ENCODE measurements at places on chromosomes 16 and 17.

DNA sequence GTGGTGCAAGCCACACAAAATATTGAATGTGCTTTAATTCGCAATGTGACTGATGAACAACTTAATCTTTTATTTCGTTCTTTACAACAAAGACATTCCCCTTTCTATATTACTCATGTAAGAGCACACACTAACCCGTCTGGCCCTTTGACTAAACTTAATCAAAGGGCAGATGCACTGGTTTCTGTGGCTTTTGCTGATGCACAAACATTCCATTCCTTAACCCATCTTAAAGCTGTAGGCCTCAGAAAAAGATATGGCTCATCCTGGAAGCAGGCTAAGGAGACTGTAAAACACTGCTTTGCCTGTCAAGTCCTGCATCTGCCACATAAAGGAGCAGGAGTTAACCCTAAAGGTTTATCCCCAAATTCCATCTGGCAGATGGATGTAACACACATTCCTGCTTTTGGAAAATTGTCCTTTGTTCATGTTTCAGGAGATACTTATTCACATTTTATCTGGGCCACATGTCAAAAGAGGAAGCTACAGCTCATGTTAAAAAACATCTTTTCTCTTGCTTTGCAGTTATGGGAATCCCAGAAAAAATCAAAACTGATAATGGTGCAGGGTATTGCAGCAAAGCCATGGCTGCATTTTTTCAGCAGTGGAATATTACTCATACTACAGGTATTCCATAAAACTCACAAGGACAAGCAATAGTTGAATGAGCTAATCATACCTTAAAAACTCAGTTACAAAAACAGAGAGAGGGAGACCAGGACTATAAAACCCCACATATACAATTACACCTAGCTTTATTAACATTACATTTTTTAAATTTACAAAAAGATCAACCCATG is 137.2 kb downstream of the AHSP start:
- no peak for DNase-seq

GRCh38 chr17:75338335-75338734 is 49.1 kb upstream of the SLC25A19 start:
- DNase-seq = no peak

GRCh38 chr16:84821728-84822689 is 2.2 kb downstream of the CRISPLD2 start:
- no peak for DNase-seq

GRCh38 chr16:67652578-67653127 is 7.4 kb downstream of the ACD start:
- no peak for DNase-seq

- DNase-seq = no peak
These were observed 667 bp downstream of the OGFOD1 start for GRCh38 chr16:56451753-56452689.

- no peak for DNase-seq
These were observed 245.0 kb downstream of the KCNJ2 start for GRCh38 chr17:70414300-70414699.

DNA sequence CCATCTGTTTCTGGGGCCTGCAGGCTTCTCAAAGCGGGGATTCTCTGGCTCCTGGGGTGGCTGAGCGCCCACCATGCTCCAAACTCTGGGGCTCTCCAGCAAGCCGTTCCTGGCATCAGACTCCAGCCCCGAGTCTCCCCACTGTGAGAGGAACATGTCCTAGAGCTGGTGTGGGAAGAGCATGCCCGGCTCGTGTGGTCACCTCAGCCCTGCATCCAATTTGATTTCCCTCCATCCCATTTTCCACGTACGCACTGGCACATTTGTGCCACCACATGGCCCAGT is 23.2 kb upstream of the KCNJ12 start:
- DNase-seq = no peak

DNA sequence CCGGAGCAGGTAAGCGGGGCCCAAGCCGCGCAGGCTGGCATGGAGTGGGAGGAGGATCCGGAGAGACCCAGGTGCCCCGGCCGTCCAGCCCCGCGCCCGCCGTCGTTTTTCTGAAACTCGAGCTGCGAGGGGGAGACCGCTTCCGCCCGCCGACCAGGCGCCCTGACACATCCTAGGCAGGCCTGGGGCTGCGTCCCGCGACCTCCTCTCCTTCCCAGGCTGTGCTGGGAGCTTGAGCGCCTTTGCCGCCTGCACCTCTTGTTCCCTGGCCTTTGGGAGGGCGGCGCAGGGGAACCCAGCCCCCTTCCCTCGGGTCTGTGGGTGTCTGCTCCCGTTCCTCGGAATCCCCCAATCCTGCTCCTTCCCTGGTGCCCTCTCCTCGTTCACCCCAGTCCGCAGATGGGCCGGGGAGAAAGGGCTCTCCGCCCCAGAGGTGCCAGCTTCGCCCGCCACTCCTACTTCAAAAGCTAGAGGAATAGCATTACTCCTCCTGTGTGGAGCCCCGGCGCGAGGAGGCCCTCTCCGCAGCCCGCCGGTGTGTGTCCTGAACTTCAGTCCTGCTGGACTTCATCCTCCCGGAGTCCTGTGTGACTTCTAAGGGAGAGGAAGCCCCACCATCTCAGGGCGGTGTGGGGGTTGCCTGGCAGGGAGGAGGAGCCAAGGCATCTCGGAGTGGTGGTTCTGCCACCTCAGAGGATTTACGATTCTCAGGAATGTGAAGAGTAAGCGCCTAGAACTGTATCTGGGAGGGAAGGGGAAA is 1.0 kb downstream of the NHERF1 start:
- peak; percentile 64 for DNase-seq

GRCh38 chr16:56258508-56259424 is 67.5 kb downstream of the GNAO1 start:
- DNase-seq = no peak

DNA sequence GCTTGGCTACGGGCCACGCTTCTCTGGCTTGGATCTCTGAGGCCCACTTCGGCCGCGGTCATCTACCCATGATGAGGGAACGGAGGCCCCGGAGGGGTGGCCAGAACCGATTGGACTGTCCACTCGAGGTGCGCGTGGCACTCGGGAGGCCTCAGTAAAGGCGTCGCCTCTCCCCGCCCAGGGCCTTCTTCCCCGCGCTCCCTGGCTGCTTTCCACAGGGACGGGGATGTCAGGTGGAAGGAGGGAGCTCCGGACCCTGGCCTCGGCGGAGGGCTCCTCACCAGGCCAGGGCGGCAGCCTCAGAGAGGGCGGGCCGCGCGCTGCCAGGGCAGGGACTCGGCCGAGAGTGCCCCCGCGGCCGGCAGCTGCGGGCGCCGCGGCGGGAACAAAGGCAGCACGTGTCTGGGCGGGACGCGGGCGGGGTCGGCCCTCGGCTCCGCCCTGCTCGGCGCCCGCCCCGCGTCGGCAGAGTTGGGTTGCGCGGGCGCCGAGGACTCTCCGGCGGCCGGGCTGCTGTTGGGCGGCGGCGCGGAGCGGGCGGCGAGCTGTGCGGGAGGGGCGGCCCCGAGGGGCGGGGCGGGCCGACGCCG is 587 bp upstream of the CDK5R1 start:
- peak; percentile 68 for DNase-seq

DNA sequence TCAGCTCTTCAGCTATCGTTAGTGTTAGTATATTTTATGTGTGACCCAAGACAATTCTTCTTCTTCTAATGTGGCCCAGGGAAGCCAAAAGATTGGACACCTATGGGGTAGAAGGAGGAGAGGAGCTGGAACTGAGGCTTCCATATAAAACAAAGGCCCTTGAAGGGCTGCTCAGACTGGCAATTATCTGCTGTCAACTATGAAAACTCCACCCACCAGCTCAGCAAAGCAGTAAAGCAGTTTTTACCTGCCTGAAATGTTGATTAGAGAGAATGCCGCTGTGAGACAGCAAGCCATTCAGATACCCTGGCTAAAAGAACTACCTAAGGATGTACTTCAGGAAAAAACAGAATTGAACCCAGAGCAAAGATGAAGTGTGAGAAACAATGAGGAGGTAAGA is 45.9 kb upstream of the GNAO1 start:
- no peak for DNase-seq

DNA sequence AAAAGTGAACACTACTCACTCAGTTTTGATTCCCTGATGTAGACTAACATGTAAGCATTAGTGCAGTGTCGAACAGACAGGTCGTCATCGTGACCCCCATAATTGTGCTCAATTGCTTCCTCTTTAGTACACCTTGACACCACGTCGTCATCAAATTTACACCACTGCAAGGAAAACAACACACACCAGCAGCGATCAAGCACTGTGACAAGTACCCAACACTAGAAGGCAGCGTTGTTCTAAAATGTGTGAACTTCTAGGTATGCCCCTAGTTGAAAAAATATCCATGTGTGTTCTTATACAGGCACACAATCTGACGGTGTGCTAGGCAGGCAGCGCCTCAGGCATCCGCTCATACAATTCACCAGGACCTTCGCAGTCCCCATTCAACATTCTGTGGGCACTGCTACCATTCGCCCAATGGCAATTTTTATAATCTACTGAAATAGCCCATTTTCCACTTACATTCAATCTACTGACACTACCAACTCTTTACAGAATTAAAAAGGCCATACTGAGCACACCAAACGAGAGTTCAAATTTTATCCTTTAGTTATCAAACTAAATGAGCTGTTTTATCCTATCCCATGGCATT is 23.1 kb downstream of the LITAFD start:
- no peak for DNase-seq

DNA sequence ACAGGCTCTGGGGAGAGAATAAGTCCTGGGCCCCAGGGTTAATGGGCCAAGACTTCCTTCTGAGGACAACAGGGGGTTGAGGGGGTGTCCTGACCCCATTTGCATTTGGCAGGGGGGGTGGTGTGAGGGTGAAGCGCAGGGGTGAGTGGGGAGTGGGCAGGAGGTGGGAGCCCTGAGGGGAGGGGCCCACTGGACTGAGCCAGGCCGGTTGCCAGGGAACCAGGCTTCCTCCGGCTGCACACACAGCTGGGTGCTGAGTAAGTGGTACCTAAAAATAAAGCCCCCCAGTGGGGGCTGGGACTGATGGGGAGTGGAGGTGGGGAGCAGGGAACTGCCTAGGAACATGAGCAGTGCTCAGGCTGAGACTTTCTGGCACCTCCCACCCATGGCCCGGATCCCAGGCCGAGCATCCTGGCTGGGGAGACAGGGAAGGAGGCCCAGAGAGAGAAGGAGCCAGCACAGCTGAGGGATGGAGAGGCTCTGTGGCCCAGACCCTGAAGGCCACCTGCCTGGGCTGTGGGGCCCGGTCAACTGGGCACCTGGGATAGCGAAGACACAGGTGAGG is 7.5 kb upstream of the RASD1 start:
- no peak for DNase-seq

- peak; percentile 29 for DNase-seq
These were observed 4.5 kb downstream of the PMP22 start for GRCh38 chr17:15260376-15261257.

- peak; percentile 28 for DNase-seq
These were observed 29.6 kb upstream of the PHOSPHO1 start for GRCh38 chr17:49260011-49260816.

GRCh38 chr16:72995151-72995881 is 52.6 kb downstream of the ZFHX3 start:
- no peak for DNase-seq

DNA sequence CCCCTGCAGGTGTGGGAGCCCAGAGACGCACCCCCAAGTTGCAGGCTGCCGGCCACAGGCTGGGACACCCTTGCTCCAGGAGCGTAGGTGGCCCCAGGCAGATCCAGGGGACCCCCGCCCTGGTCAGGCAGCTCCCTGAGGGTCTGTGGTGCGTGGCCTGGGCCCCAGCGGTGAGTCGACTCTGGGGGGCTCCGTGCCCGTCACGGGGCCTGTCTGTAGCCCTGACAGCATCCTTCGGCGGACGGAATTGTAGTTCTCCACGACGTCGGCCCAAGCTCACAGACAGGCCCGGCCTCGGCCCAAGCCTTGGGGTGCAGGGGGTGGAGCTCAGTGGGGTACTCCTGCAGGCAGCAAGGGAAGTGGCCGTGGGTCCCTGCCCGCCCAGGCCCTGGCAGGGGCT is 82.9 kb downstream of the LMF1 start:
- no peak for DNase-seq

GRCh38 chr17:13862346-13862745 is 207.0 kb upstream of the COX10 start:
- no peak for DNase-seq

DNA sequence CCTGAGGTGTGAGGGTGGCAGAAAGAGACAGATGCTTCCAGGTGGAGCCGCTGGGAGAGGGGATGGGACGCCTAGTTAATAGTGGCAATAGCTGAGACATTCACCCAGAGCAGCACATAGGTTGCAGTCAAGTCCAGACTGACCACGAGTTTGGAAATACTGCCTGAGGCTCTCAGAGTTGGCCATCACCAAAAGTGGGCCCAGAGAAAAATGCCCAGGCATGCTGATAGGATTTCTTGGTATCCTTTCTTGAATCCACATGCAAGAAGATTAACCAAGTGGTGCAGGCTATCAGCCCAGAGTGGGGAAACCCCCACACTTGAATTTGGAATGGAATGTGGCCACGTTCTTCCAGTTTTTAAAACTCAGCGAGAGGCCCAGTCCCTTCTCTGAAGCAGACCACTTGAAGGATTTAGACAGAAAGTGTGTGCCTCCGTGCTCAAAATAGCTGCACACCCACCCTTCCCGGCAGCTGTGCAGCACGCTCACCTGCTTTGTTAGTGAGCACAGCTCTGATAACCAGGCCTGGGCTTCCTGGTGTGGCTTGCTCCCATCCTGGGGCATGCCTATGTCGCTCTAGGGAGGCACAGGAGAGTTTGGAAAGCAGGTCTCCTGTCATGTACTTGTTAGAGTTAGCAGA is 35.7 kb downstream of the PLD6 start:
- DNase-seq = no peak

DNA sequence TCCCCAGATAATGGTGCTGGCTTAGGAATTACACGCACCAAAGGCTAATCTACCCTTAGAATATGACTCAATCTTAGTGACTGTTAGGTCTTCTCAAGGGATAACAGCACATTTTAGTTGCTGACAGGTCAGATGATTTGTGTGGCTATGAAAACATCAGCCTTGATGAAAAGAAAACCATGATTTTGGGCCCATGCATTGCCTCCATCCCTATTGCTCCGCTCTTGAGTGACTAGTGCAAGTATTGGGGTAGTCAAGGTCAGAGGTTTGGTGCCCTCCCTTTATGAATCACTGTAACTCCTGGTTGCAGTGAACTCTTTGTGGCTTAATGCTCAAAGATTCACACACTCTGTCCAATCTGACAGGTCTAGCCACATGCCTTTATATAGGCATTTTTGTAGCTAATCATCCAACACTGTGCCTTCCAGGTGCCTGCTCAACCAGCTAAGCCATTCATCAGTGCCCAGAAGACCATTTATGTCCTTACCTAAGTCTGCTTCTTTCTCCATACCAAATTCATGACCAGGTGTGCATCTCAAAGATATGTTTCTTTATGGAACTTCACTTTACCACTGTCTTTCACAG is 251.6 kb downstream of the KCNJ2 start:
- no peak for DNase-seq

GRCh38 chr17:77400445-77400870 is 259.7 kb downstream of the SEC14L1 start:
- peak; percentile 68 for DNase-seq
